ENCODE measurements at places on chromosomes 13 and 19. TPM values are rescaled to one million over a fixed set of nuclear protein-coding genes. Genes with fewer than 3 reads are reported as not detected.

SAE1 gene
- total RNA-seq: 150 TPM

CALR3 gene
- not detected for total RNA-seq

WASF3 gene
- 0.17 TPM for total RNA-seq

HMG20B gene
- 108 TPM for total RNA-seq

NPHS1 gene
- not detected for total RNA-seq

RCBTB2 gene
- 7.3 TPM for total RNA-seq

TOMM40 gene
- 80.9 TPM for total RNA-seq

FSD1 gene
- 23.2 TPM for total RNA-seq

PDS5B gene
- 70.4 TPM for total RNA-seq
